ENCODE measurements at places on chromosomes 2 and 18. TPM values are rescaled to one million over a fixed set of nuclear protein-coding genes. Genes with fewer than 3 reads are reported as not detected.

Gene ACVR1C
- 3.6 TPM for total RNA-seq

Gene IL36RN
- 10.9 TPM for total RNA-seq

Gene FIGN
- total RNA-seq: 2.7 TPM

Gene RNF125
- 8.6 TPM for total RNA-seq

Gene GCKR
- 0.49 TPM for total RNA-seq

Gene STEAP3
- total RNA-seq: 3.0 TPM

Gene CABYR
- total RNA-seq: 2.9 TPM

Gene PELI1
- 53.9 TPM for total RNA-seq

Gene DSEL
- 21.0 TPM for total RNA-seq

Gene NCKAP1
- 123 TPM for total RNA-seq

Gene TMEFF2
- 1.1 TPM for total RNA-seq

Gene TACR1
- total RNA-seq: 0.39 TPM

Gene COA5
- total RNA-seq: 26.3 TPM

Gene GPR55
- total RNA-seq: not detected

Gene DHX57
- total RNA-seq: 20.3 TPM

Gene MBP
- total RNA-seq: 25.1 TPM

Gene ALLC
- total RNA-seq: not detected

Gene FEV
- total RNA-seq: not detected

Gene SPHKAP
- 2.3 TPM for total RNA-seq

Gene TUBA3E
- total RNA-seq: not detected
